ENCODE measurements at places on chromosomes 16 and 17. TPM values are rescaled to one million over a fixed set of nuclear protein-coding genes. Genes with fewer than 3 reads are reported as not detected.

Gene WFIKKN1
- 1.5 TPM for total RNA-seq

Gene CCL15
- total RNA-seq, result not detected

Gene HOXB3
- 25.6 TPM for total RNA-seq

DNA sequence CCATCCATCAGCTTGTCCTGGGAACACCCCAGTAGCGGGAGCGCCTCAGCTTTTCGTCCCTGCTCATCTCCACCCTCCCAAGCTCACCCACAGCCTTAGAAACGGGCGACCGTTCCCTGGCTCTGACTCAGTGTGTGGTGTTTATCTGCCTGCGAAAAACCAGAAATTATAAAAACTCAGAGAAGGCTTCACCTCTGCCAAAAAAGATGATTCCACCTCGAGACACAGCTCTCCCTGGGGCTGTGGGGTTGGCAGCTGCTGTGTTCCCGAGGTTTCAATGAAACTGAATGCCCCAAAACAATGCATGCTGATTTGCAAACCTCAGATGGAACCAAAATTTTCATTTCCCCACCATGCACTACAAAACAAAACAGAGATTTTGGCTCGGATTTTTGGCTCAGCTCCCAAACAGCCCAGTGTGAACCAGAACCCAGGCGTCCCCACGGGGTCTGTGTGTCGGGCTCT is 62.4 kb upstream of the MED9 start:
- peak; percentile 75 for DNase-seq

DNA sequence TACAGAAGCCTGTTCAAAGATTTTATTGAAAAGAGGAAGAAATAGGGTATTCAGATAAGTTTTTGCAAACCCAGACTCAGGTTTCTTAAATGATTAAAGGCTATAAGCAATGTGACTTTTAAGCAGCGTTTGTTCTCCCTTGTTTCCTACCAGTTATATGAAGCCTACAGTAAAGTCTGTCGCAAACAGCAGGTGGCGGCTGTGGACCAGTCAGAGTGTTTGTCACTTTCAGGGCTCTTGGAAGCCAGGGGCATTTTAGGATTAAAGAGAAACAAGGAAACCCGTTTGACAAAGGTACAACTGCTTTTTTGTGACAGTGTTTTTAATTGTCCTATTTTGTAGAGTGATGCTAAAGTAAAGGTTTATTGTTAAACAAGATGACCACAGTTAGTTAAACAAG is 7.7 kb upstream of the RARA start:
- DNase-seq, result peak; percentile 41

GRCh38 chr16:67661101-67661761 is 471 bp downstream of the PARD6A start:
- no peak for DNase-seq

- no peak for DNase-seq
Observed at GRCh38 chr16:24976971-24977677, 38.0 kb downstream of the ARHGAP17 start.

- no peak for DNase-seq
Observed at GRCh38 chr16:90037276-90037675, 18.0 kb upstream of the DBNDD1 start.

- DNase-seq, result peak; percentile 64
Observed at GRCh38 chr17:72151565-72152386, 31.0 kb downstream of the SOX9 start.

GRCh38 chr17:7346761-7347614 is 5.0 kb upstream of the KCTD11 start:
- DNase-seq, result no peak

GRCh38 chr16:2799859-2800226 is 1.6 kb downstream of the PRSS41 start:
- no peak for DNase-seq

DNA sequence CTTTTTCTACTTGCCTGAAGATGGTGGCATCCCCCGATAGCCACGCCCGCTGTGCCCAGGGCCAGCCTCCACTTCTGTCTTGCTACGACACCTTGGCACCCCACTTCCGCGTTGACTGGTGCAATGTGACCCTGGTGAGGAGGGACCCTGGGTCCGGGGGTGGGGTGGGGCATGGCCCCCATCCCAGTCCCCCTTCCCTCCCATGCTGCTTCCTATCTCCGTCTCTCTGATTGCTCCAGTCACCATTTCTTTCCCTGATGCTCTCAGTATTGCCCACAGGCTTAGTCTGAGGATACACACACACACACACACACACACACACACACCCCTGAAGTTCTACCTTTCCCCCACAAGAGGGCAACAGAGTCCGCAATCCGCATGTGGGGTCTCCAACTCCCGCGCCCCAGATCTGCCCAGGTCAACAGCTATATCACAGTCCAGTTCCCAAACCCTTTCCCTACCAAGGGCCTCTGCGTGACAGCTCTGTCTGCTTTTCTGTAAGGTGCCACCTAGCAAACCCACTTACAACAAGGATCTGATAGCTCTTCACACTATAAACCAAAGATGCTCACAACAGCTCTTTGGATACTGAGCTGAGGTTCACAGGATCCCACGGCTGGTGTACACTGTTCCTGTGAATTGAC is 3.4 kb downstream of the SGCA start:
- no peak for DNase-seq

GRCh38 chr17:58710948-58711552 is 18.6 kb downstream of the RAD51C start:
- DNase-seq, result no peak

Gene EME1
- 1.5 TPM for total RNA-seq

Gene ZMYND15
- 3.3 TPM for total RNA-seq

Gene PARD6A
- 5.6 TPM for total RNA-seq

Gene SECTM1
- 22.2 TPM for total RNA-seq

- DNase-seq, result no peak
Observed at GRCh38 chr17:17886726-17887125, 49.9 kb upstream of the SREBF1 start.

DNA sequence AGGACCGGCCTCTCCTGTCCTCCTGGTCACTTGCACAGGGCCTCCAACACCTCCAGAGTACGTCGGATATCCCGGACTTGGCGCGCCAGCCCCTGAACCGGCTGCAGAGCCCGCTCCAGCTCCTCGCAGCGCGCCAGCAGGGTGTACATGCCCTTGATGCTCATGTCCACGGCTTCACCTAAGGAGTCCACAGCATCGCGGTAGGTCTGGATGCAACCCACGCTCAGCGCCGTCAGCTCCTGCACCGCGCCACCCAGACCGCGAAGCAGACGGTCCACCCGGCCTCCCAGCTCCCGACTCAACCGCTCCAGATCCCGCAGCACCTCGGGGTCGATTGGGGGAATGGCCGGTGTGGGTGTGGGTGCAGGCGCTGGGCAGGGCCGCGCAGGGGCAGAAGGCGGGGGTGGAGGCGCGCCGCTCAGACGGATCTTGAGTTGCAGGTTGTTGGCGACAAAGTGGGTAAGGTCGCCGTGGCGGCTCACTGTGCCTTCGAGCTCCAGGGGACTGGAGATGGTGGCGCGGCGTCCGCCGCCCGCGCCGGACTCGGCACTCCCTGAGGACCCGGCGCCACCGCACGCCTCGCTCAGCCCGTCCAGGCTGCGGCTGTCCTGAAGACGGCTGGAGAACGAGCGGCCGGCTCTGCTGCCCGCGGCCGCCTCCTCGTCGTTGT is 804 bp downstream of the BORCS6 start:
- DNase-seq, result no peak

- no peak for DNase-seq
Observed at GRCh38 chr16:307691-308312, 24.8 kb downstream of the PDIA2 start.

Gene CBFA2T3
- 8.2 TPM for total RNA-seq

DNA sequence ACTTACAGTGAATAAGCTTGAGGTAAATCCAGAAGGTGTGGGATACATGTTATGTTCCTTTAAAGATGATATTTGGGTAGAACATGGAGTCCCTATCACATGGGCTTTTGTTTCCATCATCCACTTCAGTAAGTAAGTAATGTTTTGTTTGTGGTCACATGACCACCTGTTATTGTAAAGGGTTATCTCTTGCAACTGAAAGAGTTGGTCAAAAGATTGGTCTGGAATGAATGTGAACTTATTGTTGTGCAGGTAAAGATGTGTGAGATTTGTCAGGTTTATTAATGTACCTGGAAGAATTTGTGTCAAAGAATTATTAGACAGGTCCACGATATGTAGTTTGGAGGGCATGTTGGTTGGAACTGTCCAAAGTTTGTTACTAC is 1.6 kb downstream of the OMG start:
- DNase-seq, result no peak

DNA sequence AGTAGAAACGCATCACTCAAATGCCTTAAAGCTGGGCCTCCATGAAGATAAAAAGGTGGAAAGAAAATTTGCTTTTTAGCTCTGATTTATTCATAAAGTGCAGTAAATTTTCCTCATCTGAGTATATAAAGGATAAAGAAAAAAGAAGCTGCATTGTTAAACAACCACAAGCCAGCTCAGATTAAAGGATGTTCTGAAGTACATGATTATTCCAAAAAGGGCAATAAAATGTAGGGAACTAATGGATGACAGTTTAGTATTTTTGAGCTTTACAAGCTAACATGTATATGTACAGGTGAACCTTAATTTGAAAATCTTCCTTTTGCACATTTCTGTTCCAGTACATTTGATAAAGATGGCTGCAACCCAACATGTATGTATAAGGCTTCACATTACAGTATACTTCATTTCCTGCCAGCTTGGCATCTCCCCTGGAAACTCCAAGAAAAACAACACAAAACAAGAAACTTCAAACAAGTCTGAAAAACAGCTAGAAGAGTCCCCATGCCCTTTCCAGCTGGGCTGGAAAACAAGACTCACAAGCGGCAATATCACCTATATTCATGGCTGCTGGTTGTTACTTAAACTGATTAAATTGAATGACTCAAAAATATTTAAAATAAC is 225.7 kb downstream of the CEP112 start:
- no peak for DNase-seq

- DNase-seq, result no peak
Observed at GRCh38 chr17:61160789-61161445, 238.7 kb upstream of the TBX2 start.

GRCh38 chr16:8247993-8248392 is 342.3 kb downstream of the TMEM114 start:
- DNase-seq, result no peak

- no peak for DNase-seq
Observed at GRCh38 chr16:78890373-78890895, 710.1 kb downstream of the MAF start.

DNA sequence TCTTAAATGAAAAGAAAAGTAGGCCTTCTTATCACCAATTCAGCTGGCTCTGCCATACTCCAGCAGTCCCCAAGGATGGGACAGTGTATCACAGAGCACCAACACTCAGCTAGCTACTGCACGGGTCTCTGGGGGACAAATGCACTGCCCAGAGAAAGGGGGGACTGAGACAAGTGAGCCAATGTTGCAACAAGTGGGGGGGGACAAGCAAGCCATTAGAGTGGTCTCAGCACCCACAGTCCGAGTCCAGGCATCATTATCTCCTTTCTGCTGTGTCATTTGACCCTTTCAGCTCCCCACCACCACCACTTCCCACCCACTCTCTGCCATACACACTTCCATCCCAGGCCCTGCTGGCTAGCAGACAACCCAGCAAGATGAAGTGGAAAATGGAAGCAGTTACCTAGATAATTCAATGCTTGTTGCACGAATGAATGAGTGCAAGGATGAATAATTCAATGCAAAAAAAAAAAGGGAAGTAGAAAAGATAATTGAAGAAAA is 7.0 kb downstream of the TMEM132E start:
- DNase-seq, result no peak

DNA sequence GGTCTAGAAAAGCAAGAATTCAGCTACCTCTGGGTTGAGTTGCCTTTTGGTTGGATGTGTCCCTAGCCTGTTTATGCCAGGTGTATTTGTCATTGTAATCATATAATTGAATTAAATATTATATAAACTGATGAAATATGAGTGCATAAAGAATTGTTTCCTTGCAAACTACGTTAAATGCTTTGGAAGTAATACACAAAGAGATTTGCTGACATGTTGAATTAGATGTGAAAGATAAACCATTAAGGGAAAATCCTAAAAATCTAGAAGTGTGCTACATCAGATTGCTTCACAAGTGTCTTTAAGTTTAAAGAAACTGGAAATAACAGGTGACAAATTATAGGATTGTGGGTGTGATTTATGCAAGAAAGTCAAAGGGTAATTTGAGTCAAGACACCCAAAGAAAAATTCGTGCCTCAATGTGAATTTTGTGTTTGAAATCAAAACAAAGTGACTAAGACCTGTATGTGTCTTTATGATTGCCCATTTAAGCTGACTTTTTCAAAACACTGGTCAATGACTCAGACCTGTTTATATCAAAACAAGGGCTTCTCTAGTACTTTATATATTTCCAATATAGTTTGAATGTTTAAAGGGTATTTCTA is 5.1 kb upstream of the PYY start:
- DNase-seq, result no peak

Gene CACNG5
- total RNA-seq, result not detected

- no peak for DNase-seq
Observed at GRCh38 chr16:5315914-5316313, 218.3 kb upstream of the EEF2KMT start.

DNA sequence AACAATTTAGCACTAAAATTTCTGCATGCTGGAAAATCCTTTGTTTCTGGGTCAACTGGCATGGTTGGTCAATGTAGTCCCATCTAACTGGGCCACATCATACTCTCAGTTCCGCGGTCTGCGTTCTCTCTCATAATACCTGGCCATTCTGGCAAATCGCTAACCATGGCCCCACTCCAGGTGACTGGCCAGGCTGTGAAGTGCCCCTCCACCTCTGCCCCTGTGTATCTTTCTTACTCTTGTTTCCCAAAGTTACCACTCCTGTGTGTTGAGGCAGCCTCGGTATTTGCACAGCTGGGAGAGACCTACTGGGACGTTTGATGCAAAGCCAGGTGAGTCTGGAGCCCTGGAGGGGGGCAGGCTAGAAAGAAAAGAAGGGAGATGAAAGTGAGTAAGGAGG is 2.0 kb upstream of the TMEM238L start:
- no peak for DNase-seq

Data from sciatic nerve (tissue), 2 donors.